SHP77 treated with DMSO at 0.1 percent for 48 hours (cell line): ENCODE measurements at places on chromosomes 3 and 15.

GRCh38 chr15:59457103-59457502 is 19.1 kb downstream of the FAM81A start:
- DNase-seq = no peak

DNA sequence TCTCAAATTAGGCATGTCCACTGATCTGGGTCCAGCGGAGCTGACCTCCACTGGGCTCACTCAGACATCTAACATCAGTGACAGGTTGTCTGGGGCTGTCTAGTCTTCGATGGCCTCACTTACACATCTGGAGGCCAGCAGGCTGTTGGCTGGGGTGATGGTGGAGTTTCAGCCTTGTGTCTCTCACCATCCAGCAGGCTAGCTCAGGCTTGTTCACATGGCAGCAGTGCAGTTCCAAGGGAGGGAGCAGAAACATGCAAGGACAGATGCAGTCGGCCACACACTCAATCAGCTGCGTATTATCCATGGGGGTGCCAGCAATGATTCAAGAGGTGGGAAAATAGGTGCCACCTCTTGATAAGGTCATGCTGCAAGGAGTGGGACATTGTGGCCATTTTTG is 292.5 kb downstream of the SHQ1 start:
- DNase-seq = no peak

DNA sequence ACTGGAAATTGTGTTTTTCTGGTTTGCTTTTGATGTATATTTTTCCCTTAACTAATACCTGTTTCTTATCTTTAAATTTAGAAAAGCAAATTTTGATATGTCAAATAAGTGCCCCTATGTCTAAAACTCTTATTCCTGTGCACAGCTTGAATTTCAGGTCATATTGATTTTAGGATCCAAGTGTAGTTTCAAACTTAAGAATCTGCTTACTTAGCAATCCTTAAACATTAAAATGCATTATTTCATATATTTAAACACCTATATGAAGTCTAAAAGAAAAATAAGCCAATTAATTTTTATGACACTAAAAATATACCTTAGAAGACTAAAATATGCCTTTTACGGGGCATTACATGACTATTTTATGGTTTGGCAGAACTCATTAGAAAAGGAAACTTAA is 59.2 kb downstream of the NECTIN3 start:
- no peak for DNase-seq

DNA sequence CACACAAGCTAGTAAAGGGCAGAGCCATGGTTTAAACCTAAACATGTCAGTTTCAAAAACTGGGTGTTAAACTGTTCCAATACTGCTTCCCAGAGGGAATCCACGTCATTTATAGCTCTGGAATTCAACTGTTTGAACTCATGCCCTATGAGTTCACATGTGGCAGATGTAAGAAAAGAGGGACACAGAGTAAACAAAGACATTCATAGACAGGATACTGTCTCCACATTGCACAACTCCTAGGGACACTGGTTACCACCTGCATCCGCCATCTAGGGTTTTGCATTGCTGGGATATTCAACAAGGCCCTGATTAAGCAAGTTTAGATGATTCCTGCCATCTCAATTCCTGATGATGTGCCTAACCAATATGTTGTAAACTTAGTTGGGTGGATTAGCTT is 134.1 kb upstream of the COL8A1 start:
- DNase-seq = peak; percentile 5

- DNase-seq = no peak
Measured at GRCh38 chr3:122112754-122113153, 57.6 kb downstream of the CD86 start.

- DNase-seq = no peak
Measured at GRCh38 chr3:52839892-52840545, 5.2 kb upstream of the MUSTN1 start.

- no peak for DNase-seq
Measured at GRCh38 chr3:66479532-66479947, 21.3 kb downstream of the LRIG1 start.

DNA sequence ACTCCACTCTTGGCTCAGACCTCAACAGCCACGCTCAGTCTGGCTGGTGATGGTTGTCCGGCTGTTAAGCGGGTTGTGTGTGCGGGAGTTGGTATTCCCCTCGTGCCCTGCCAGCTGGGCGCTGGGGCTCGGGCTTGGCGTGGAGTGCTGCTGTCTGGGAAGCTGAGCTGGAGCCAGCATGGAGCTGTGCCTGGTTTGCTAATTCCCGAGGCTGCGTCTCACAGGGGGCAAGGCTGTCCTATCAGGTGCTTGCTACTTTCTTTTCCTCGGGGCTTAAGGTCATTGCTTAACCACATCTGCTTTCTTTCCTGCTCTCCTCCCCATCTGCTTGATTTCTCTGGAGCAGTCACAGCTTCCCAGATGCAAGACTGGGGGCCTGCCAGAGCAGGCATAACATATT is 29.9 kb downstream of the PDIA5 start:
- no peak for DNase-seq

DNA sequence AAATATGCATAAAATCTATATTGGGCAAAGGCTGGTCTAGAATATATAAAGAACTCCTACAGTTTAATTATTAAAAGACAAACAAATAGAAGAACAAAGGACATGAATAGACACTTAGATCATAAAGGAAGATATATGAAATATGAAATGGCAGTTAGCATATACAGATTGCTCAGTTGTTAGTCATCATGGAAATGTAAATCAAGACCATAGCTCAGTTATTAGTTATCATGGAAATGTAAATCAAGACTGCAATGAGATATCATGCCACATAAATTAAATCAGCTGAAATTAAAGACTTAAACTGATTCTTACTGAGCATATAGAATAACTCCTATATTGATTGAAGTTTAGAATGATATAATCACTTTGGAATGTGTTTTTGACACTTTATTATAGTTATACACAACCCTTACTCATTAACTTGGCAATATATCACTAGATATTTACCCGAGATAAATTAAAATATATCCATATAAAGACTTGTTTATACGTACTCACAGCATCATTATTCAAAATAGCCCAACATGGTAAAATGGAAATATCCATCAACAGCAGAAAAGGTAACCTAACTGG is 45.2 kb upstream of the GOLGA8B start:
- no peak for DNase-seq

DNA sequence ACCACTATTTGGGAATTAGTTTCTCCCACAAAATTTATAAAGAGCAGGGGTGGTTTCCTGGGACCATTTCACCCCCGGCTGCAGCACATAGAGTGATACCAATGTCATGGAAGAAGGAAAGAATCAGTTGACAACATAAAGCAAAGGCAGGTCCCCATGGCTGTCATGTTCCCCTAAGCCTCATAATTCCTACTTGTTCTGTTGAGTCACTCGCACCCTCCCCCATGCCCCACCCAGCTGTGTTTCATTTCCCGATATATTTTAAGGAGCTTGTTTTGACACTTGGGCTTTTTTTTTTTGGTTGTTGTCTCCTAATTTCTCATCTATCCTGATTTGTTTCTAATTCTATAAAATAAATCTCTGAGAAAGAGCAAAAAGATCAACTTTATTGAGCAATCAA is 24.9 kb downstream of the ERC2 start:
- DNase-seq = no peak

- no peak for DNase-seq
Measured at GRCh38 chr15:60442763-60443162, 36.2 kb downstream of the ICE2 start.

DNA sequence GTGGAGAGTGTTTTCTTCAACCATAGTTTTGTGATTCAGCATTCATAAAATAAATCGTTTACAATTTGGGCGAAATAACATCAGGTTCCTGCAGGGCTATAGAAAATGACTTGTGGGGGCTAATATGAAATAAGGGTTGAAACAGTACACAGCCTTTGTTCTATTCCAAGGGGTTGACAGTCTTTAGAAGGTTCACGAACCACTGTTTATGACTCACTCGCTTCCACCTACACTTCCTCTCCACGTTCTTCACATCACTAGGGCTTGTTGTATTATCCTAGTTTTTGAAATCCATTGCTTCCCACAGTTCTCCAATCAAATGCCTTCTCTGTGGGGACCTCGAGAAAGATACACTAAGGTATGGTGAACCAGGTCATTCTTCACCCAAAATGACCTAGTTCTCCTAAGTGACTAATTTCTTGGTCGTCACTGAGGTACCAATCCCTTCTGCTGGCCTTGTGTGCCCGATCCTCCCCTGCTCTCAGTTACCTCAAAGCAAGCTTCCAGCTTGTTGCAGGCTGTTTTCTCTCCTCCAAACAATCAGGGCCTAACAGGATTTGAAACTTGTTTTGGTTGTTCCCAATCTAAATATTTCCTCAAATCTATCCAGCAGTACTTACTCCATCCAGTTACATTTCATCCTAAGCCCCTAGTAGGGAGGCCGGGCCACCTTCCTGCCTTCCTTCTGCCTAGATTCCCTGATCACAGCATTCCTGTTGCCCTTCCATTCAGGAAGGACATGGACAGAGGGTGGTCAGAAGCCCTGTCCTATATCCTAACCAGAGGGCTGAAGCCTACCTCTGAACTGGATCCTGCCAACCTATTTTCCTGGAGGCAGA is 23.1 kb upstream of the TBL1XR1 start:
- DNase-seq = no peak

- DNase-seq = no peak
Measured at GRCh38 chr3:73773233-73773632, 148.5 kb upstream of the PDZRN3 start.

DNA sequence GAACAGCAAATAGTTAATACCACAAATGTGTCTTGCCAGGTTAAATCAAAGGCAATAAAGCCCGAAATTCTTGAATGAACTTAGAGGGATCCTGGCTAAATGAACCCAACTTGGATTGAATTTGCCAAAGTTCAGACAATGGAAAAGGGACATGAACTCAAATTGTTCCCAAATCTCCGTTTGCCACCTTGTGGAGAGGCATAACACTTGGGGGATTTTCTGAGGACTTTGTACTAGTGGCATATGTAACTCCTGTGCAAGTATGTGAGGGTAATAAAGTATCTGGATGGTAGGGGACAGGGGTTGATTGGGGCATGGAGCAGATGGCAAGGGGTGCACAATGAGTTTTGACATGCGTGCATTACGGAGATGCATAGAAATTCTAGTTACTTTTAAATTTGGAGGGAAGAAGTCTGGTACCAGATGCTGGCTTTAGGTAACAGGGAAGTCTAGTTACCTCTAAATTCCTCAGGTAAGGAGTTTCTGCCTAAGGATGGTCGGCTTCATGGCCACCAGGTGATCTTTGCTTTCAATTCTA is 1.2 kb upstream of the TCAIM start:
- no peak for DNase-seq

- DNase-seq = no peak
Measured at GRCh38 chr15:88450125-88450798, 16.9 kb downstream of the MRPL46 start.

- DNase-seq = no peak
Measured at GRCh38 chr3:107285197-107285596, 92.0 kb upstream of the CCDC54 start.

DNA sequence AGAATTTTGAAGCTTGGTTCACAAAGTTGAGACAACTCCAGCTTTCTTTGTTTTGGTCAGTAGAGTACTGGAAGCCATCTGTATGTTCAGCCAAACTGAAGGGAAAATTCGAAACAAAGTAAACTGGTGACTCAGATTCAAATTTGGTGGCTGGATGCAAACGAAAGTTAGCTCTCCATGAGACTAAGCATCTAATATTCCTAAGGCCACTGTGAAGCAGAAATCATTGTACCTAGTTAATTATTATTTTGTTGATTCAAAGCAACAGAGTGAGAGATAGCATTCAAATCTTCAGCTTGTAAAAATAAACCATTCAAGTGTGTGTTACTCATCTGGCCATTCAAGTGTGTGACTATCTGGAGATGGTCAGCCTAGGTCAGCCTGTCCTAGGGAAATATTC is 42.1 kb downstream of the NR2F2 start:
- DNase-seq = no peak

DNA sequence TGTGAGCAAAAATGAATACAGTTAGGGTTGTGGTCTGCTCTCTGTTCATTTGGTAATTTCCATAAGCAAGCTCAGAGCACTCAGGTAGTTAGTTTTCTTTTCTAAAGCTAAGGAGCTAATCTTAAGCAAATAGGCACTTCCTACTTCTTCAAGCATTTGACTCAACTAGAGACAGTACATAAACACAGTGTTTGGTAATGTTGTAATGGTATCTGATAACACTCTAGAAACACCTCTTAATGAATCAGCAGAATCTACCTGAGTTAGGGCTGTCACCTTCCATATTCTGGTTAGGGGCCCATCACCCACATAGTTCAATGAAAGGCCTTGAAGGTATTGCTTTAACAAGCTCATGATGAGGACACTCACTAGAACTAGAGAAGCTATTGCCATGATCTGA is 83.1 kb downstream of the PLCH1 start:
- DNase-seq = no peak

- DNase-seq = peak; percentile 90
Measured at GRCh38 chr3:180601688-180602666, at the start of gene TTC14. Gene TTC14, plus strand, starts transcription at chr3:180602163. Its CDS starts 99 bp downstream, at chr3:180602262.

DNA sequence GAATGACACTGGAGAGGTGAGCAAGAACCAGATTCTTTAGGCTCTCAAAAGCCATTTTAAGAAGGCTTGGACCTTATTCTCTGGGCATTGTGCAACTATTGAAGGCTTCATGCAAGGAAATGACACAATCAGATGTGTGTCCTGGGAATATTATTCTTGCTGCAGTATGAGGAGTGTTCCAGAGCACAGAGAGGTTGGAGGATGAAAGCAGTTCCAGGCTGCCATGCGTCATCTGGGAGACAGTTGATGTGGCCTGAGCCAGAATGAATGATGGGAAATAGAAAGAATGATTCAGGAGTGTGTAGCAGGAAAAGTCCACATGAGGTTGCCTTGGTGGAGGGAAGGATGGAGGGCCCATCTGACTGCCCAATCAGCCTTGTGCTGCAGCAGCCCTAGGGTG is 123.1 kb downstream of the CHCHD6 start:
- no peak for DNase-seq

DNA sequence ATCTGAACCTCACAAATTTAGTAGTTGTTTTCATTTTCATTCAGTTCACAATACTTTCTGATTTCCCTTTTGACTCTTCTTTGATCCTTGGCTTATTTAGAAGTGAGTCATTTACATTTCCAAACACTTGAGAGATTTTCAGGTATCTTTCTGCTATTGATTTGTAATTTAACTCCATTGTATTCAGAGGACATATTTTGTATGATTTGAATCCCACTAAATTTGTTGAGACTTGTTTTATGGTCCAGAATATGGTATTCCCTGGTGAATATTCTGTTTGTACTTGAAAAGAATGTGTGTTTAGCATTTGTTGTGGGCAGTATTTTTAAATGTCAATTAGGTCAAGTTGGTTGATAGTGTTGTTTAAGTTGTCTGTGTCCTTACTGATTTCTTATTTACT is 29.6 kb downstream of the FAN1 start:
- DNase-seq = no peak

GRCh38 chr3:104635872-104636580 is 730.7 kb upstream of the ALCAM start:
- no peak for DNase-seq

DNA sequence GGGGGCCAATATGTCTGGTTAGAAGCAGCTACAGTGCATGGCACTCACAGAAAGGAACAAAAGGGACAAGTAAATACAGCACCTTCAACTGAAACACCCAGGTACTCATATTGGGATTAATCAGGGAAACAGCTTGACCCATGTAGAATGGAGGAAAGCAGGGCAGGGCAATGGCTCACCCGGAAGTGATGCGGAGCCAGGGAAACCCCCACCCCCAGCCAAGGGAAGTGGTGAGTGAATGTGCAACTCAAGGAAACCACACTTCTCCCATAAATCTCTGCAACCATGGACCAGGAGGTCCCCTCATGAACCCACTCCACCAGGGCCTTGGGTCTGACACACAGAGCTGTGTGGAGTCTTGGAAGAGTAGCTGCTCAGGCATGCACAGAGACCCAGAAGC is 117.1 kb downstream of the MTHFS start:
- DNase-seq = no peak

- DNase-seq = no peak
Measured at GRCh38 chr3:97967966-97968365, 4.3 kb downstream of the RIOX2 start.

GRCh38 chr15:78808550-78808949 is 2.7 kb downstream of the ADAMTS7 start:
- DNase-seq = no peak
